IPS DF 6.9 (cell line): ENCODE measurements at places on chromosomes 13 and 19.

DNA sequence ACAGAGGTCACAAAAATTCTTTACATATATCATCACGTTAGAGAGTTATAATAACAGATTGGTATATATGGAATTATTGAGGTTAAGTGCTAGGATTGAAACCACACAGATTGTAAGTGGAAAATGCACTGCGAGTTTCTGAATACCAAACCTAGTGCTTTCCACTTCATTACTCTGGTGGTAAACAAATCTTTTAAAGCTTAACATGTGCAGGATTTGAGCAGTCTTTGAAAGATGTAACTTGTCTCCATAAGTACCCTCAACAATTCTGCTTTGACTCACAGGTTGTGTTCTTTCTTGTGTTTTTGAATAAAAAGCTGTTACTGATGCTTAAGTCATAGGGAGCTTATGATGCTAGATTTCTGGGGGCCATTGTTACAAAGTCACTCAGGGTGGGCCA is 314.7 kb upstream of the DACH1 start:
- no peak overlapping the region for H3K27ac ChIP-seq
- H3K36me3 ChIP-seq: no peaks in the 10 kb centered on the region
- no peak overlapping the region for H3K4me3 ChIP-seq

GRCh38 chr19:12098040-12098439 is 33.5 kb downstream of the ZNF844 start:
- DNase-seq: no peak
- H3K27ac ChIP-seq: no peak overlapping the region
- peaks cover 7% of the 10 kb centered on the region; the same call in 1 of the 2 replicates for H3K36me3 ChIP-seq
- peaks cover under 1% of the 10 kb centered on the region; the same call in 1 of the 2 replicates for H3K4me1 ChIP-seq

GRCh38 chr19:35403116-35403760 is 32.4 kb downstream of the GPR42 start:
- H3K4me1 ChIP-seq: no peaks in the 10 kb centered on the region
- no peaks in the 10 kb centered on the region for H3K36me3 ChIP-seq
- H3K27ac ChIP-seq: no peak overlapping the region
- DNase-seq: no peak
- H3K27me3 ChIP-seq: no peaks in the 10 kb centered on the region

DNA sequence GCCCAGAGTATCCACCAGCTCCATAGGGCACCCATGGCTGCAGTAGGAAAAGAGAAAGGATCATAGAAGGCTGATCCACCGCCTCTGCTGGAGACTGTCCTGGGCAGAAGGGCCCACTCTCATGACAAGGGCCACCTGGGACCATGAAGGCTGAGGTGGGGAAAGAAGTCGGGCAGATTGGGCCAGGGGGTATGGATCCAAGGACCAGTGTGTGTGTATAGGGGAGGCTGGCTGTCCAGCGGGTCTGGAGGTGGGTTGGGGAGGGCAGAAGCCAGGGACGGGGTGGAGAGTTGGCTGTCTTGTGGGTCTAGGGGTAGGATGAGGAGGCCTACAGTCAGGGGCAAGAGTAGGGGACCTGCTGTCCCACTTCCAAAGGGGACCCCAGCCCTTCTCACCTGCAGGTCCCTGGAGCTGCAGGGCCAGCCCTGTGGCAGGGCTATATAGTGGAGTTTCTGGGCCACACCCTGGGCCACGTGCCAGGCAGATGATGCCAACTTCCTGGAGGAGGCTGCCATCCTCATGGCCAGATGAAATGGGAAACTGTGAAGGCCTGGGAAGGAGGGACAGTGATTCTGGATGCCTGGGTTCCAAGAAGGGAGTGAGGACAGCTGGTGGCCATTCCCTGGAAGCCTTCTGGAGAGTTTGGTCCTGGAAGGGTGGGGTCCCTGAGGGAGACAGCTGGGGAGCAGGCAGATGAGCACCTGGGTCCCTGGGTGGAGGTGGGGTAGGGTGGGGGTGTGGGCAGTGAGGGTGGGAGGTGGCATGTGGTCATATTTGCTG is at the start of gene FCGBP:
FCGBP (minus strand) TSS at position 51 of the 780 bp plus-strand sequence.
- H3K27me3 ChIP-seq: no peaks in the 10 kb centered on the region
- H3K4me1 ChIP-seq: no peaks in the 10 kb centered on the region
- H3K27ac ChIP-seq: no peak within 1 kb of the TSS
- no peak for DNase-seq

- no peaks in the 10 kb centered on the region for H3K36me3 ChIP-seq
- H3K27me3 ChIP-seq: peaks cover 38% of the 10 kb centered on the region
- H3K4me3 ChIP-seq: peak overlapping the region; percentile 2; the same call in 1 of the 2 replicates
- no peak overlapping the region for H3K27ac ChIP-seq
- H3K4me1 ChIP-seq: peaks cover 4% of the 10 kb centered on the region; the same call in 1 of the 2 replicates
Observed at GRCh38 chr19:2289714-2290435, 7.9 kb upstream of the PEAK3 start.

DNA sequence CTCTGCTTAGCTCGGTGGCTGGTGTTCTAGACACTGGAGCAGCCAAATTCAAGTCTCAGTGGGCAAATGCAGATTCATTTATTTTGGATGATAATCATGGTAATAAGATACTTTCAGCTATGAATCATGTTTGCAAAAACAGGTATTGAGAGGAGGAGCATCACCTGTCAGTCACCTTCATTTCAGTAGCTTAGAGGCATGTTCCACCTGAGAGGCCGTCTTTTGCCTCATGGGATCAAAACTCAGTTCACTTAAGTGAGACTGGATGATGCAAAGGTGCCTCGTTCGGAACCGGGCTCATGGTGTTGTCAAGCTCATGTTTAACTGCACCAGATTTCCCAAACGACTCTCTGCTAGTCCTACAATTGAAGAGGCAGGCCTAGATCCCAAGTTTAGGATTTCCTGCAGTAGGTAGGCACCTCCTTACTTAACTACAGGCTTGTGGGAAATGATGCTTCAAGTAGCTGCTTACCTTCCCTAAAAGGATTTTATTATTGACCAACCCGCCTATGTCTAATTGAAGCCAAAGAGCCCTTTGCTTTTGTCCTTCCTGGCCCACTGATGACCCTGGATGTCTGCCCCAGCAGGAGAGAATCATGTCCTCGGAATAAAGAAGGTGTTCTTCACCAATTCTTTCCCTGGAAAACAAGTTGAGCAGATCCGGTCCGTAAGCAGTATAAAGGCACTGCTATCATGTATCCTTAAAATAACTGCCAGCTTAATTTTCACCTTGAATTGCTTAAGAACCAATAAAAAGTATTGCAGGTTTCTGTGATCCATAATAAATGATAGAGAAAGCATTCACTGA is 60.0 kb downstream of the ZAR1L start:
- no peaks in the 10 kb centered on the region for H3K36me3 ChIP-seq
- no peaks in the 10 kb centered on the region; the same call in 1 of the 2 replicates for H3K4me1 ChIP-seq
- DNase-seq: no peak
- no peak overlapping the region for H3K27ac ChIP-seq
- H3K4me3 ChIP-seq: no peak overlapping the region

- no peaks in the 10 kb centered on the region for H3K27me3 ChIP-seq
- H3K36me3 ChIP-seq: peaks cover 4% of the 10 kb centered on the region; the same call in 1 of the 2 replicates
- H3K4me3 ChIP-seq: no peak overlapping the region
- DNase-seq: no peak
- no peak overlapping the region for H3K27ac ChIP-seq
- 0 out of 2 replicates have a peak, but pooled peaks cover 3% of the 10 kb centered on the region for H3K4me1 ChIP-seq
Observed at GRCh38 chr19:3109491-3109890, 15.3 kb downstream of the GNA11 start.

DNA sequence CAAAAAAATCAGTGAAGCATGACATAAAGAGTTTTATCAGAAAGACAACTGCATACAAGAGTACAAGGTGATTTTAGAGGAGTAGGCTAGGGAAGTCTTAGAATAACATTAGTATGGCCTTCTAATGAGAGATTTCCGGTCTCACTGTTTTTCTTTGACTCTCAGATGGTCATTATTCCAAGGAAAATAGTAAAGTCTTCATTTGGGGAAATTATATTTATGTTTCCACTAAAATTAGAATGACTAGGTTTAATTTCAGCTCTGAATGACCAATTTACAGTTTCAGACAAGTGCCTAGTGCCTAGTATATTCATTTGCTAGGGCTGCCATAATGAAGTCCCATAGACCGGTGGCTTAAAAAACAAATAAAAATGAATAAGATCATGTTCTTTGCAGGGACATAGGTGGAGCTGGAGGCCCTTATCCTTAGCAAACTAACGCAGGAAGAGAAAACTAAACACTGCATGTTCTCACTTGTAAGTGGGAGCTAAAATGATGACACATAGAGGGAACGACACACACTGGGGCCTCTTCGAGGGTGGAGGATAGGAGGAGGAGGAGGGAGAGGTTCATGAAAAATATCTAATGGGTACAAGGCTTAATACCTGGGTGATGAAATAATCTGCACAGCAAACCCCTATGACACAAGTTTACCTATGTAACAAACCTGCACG is 303.1 kb downstream of the PCDH9 start:
- H3K36me3 ChIP-seq: no peaks in the 10 kb centered on the region
- no peak overlapping the region for H3K27ac ChIP-seq
- no peak for DNase-seq
- no peaks in the 10 kb centered on the region for H3K4me1 ChIP-seq
- no peak overlapping the region for H3K4me3 ChIP-seq
- H3K27me3 ChIP-seq: no peaks in the 10 kb centered on the region

DNA sequence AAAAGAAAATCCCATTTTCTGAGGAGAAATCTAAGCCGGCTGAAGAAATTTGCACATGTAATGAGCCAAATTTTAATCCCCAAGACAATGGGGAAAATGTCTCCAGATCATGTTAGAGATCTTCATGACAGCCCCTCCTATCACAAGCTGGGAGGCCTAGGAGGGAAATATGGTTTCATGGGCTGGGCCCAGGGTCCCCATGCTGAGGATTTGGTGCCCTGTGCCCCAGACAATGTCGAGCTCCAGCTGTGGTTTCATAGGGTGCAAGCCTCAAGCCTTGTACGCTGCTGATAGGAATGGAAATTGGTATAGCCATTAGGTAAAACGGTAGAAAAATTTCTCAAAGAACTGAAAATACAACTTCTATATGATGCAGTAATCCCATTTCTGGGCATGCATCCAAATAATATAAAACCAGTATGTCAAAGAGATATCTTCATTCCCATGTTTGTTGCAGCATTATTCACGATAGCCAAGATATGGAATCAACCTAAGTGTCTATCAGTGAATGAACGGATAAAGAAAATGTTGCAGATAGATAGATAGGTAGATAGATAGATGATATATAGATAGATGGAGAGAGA is 19.3 kb upstream of the FREM2 start:
- DNase-seq: no peak
- no peak overlapping the region for H3K27ac ChIP-seq
- H3K36me3 ChIP-seq: no peaks in the 10 kb centered on the region
- H3K4me3 ChIP-seq: no peak overlapping the region

GRCh38 chr13:99476648-99477047 is 24.6 kb upstream of the TM9SF2 start:
- H3K27ac ChIP-seq: no peak overlapping the region
- H3K4me3 ChIP-seq: no peak overlapping the region
- H3K27me3 ChIP-seq: no peaks in the 10 kb centered on the region

GRCh38 chr19:29578349-29578748 is 27.7 kb upstream of the POP4 start:
- H3K36me3 ChIP-seq: no peaks in the 10 kb centered on the region
- H3K27me3 ChIP-seq: no peaks in the 10 kb centered on the region
- no peak overlapping the region for H3K27ac ChIP-seq
- H3K4me3 ChIP-seq: no peak overlapping the region
- DNase-seq: no peak

- no peaks in the 10 kb centered on the region for H3K36me3 ChIP-seq
- no peak for DNase-seq
- no peak overlapping the region for H3K27ac ChIP-seq
- H3K4me1 ChIP-seq: no peaks in the 10 kb centered on the region
- H3K4me3 ChIP-seq: no peak overlapping the region
- H3K27me3 ChIP-seq: no peaks in the 10 kb centered on the region
Observed at GRCh38 chr13:110582421-110582954, 21.0 kb upstream of the RAB20 start.

- no peak overlapping the region for H3K27ac ChIP-seq
- DNase-seq: no peak
- no peak overlapping the region for H3K4me3 ChIP-seq
- no peaks in the 10 kb centered on the region for H3K27me3 ChIP-seq
- no peaks in the 10 kb centered on the region for H3K4me1 ChIP-seq
- no peaks in the 10 kb centered on the region for H3K36me3 ChIP-seq
Observed at GRCh38 chr13:24243302-24243701, 66.1 kb upstream of the C1QTNF9 start.

DNA sequence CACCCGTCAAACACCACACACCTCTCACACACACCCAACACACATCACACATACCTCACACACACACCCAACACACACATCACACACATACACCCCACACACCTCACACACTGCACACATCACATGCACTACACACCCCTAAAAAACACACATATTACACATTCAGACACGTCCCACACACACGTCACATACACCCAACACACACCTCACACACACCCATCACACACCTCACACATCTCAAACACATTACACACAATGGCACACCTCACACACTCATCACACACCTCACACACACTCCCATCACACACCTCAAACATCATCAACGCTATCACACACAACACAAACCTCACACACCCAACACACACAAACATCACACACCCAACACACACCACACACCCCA is 133.1 kb downstream of the CRYL1 start:
- H3K4me3 ChIP-seq: no peak overlapping the region
- no peaks in the 10 kb centered on the region for H3K36me3 ChIP-seq
- no peaks in the 10 kb centered on the region; the same call in 1 of the 2 replicates for H3K4me1 ChIP-seq

- no peak for DNase-seq
- H3K27ac ChIP-seq: no peak overlapping the region
- H3K36me3 ChIP-seq: no peaks in the 10 kb centered on the region
- no peaks in the 10 kb centered on the region for H3K4me1 ChIP-seq
- H3K4me3 ChIP-seq: no peak overlapping the region
Observed at GRCh38 chr13:38641164-38641948, 45.5 kb upstream of the FREM2 start.

- H3K27ac ChIP-seq: no peak overlapping the region
- no peak overlapping the region for H3K4me3 ChIP-seq
- H3K27me3 ChIP-seq: no peaks in the 10 kb centered on the region
- peaks cover 66% of the 10 kb centered on the region for H3K36me3 ChIP-seq
- no peak for DNase-seq
Observed at GRCh38 chr19:46730595-46730994, 13.7 kb upstream of the PRKD2 start.

- H3K4me3 ChIP-seq: peak overlapping the region; percentile 33; the same call in 1 of the 2 replicates
- peaks cover 11% of the 10 kb centered on the region for H3K4me1 ChIP-seq
- H3K27ac ChIP-seq: no peak overlapping the region
Observed at GRCh38 chr19:10416380-10417257, 3.7 kb upstream of the PDE4A start.

DNA sequence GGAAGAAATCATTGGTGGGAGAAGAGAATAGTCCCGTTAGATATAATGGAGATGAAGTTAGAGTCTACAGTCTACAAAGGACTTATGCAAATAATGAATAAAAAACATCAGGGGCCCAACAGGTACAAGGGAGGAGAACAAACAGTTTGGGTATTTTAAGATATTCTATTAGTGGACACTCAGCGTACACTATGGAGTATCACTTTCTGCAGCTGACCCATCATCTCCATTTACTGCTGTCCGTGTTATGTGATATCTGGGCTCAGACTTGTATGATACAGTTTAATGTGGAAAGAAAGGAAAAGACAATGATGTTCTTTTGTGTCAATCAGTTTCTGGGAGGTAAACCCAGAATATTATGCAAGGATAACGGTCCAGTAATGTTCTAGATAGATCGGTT is 126.2 kb downstream of the RAB20 start:
- no peaks in the 10 kb centered on the region for H3K4me1 ChIP-seq
- no peak for DNase-seq
- H3K27ac ChIP-seq: no peak overlapping the region
- H3K36me3 ChIP-seq: peaks cover 6% of the 10 kb centered on the region
- no peaks in the 10 kb centered on the region for H3K27me3 ChIP-seq

GRCh38 chr13:94590744-94591143 is 5.2 kb downstream of the TGDS start:
- H3K4me3 ChIP-seq: no peak overlapping the region
- DNase-seq: no peak
- no peaks in the 10 kb centered on the region for H3K27me3 ChIP-seq
- H3K27ac ChIP-seq: no peak overlapping the region
- no peaks in the 10 kb centered on the region for H3K4me1 ChIP-seq
- no peaks in the 10 kb centered on the region; the same call in 1 of the 2 replicates for H3K36me3 ChIP-seq
